ENCODE measurements at places on chromosomes 2 and 18.

DNA sequence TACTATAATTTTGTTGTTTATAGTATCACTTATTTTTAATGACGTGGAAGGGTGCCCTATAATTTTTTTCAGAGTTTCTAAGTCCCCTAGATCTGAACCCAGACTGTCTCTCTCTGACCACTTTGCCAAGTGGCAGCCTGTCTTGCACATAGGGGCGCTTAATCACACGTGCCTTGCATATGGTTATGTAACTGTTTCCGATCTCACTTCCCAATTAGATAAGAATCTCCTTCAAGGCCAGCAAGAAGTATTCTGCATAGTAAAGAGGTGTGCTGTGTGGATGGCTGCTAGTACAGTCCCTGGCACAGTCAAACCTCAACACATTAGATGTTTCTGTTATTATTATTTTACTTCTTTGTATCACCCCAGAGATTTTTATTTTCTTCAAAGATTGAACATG, 197.8 kb upstream of the SIX2 start:
- DNase-seq, result no peak

- DNase-seq, result no peak
Measured at GRCh38 chr18:63617915-63618234, 26.2 kb downstream of the SERPINB4 start.

- DNase-seq, result no peak
Measured at GRCh38 chr18:10128921-10129501, 215.2 kb downstream of the VAPA start.

- no peak for DNase-seq
Measured at GRCh38 chr2:196963043-196963442, 36.5 kb upstream of the PGAP1 start.

DNA sequence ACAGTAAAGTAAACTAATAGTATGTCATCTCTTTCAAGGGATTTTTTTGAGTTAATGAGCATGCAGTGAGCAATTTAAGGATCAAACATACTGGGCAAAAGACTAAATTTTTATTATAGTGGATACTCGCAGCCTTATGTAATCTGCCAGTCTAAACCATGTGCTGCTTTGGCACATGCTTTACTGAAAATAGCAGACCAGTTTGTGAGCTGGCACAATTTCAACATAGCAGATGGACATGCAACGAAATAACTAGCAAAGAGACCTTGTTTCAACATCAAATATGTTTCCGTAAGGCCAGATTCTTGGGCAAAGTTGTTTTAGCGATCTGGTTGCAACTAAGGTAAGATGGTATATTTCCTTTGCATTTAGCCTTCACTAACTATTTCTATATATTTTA, 807.3 kb downstream of the NR4A2 start:
- DNase-seq, result no peak

DNA sequence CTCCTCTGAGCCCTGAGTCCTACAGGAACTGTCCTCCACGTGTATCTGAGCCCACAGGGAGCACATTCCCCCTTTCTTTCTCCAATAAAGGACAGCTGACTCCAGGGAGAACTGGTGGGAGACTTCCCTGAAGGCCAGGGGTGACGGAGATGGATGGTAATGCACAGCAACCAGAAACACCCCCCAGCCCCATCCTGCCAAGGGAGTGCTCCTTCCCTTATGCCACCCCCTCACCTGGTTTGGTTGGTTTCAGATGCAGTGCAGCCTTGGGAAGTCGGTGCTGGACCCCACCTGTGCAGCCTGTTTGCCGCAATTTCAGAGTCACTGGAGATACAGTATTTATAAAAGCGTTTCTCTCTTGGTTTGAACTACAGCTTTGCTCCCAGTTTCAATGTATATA, 24.0 kb downstream of the GPR55 start:
- DNase-seq, result no peak
